ENCODE measurements at places on chromosomes 6 and 20.

DNA sequence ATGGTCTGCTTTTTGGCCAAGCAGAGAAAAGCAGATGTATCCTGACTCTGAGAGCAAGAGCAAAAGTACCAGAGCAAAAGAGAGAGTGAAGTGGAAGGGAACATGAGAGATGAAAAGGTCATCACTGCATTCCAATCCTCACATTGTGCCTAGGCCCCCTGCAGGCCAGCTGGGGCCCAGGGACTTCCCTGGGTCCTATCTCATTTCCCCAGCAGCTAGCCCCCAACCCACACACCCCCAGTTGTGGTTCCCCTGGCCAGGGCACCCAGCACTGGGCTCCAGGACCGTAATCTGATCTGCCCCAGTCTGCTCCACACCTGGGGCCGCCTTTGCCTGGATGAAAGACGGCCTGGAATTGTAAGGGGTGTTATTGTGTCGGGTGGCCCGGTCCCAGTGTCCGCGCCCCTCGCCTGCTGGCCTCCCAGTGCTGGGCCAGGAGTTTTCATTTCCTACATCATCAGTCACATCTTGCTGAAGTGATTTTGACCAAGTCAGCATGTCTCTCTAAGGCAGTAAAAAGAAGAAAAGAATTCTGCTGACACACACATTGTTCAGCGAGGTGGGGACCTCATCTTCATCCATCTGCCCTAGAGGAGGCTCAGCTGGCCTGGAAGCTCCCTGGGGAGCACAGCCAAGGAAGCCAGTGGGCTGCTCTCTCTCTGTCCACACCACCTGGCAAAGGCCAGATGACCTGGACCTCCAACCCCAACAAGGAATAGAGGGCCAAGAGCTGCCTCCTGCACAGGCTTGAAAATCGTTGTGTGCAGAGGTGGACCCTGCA is 4.0 kb upstream of the BMP7 start:
- DNase-seq, result no peak

GRCh38 chr6:168050881-168051586 is 28.0 kb downstream of the FRMD1 start:
- no peak for DNase-seq

- DNase-seq, result no peak
Observed at GRCh38 chr6:170030284-170030815, 260.5 kb downstream of the DLL1 start.

GRCh38 chr6:45921691-45922281 is 93.9 kb downstream of the CLIC5 start:
- DNase-seq, result no peak

DNA sequence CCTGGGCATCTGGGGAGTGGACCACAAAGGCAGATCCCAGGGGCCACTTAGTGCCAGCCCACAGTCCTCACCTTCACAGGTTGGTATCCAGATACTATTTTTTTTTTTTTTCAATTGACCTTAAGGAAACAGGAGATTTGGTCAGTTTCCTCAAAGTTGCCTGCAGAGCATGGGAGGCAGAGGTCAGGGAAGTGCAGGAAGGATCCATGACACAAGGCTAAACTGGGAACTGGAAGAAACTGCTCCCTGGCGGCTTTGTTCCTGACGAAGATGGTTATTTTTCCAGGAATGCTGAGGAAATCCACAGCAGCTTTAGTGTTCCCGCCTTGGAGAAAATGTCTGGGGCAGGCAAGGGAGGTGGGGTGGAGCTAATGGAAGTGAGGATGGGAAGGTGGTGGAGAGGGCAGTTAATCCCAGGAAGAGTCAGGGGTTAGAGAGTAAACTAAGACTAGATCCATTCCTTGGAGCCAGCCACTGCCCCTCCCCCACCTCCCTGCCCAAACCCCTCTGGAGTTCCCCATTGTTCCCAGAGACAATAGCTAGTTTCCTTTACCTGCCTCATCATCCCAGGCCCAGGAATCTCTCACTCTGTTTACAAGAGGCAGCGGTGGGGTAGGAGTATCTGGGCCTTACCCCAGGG is 14.3 kb upstream of the MYMX start:
- DNase-seq, result no peak

- DNase-seq, result no peak
Observed at GRCh38 chr20:717832-718231, 42.2 kb upstream of the SCRT2 start.

DNA sequence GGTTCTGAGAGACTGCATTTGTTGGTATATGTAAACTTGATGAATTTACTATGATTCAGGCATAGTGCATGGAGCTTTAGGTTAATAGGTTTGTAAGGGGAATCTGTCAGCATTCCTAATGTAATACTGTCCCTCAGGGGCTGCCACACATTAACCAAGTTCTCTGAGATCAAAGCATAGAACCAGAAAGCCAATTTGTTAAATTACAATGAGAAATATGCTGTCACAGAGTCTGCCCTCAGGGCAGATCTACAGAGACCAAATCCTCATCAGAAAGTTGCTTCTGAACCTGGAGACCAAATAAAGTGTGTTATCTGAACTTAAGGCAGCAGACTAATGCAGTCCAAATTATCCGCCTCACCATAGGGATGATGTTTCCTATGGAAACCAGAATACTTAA is 250.8 kb upstream of the HTR1E start:
- DNase-seq, result no peak

GRCh38 chr20:38680500-38681306 is 43.6 kb upstream of the SLC32A1 start:
- DNase-seq, result peak; percentile 7

DNA sequence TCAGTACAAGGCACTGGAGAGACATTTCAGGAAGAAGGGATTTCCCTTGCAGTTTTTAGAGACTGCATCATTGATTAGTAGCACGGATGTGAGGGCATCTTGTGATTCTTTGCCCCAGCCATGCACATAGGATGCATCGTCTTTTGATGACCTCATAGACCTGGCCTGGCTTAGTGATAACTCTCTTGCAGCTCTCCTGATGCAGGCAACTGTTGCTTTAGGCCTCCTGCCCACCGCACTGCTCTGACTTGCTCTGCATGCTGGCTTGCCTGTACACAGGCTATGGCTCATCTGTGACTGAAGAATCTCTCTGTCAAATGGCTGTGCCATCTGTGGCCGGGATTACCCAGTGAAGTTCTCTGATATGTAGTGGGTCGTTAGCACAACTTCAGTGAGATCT is 207.7 kb upstream of the PTCHD4 start:
- no peak for DNase-seq

- DNase-seq, result no peak
Observed at GRCh38 chr6:139257291-139257690, 34.5 kb downstream of the TXLNB start.

GRCh38 chr6:7185561-7185960 is 77.8 kb downstream of the RREB1 start:
- DNase-seq, result no peak

DNA sequence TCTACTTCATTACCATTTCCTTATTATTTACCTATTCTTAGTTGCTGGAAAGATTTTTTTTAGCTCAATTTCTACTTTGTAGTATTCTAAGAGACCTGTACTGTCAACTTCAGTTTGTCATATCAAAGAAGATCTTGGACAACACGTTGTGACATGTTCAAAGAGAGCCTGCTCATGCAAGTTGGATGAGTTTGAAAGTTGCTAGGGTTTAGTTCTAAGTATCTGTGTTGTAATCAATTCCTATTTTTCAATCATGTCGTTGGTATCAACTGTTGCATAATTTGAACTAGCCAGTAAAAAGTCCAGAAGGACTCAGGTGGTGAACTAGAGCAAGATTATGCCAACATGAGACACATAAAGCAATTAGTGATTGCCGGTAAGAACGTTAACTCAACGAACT is 30.2 kb downstream of the PKIB start:
- DNase-seq, result no peak

- DNase-seq, result peak; percentile 67
Observed at GRCh38 chr20:44990425-44990824, 24.1 kb downstream of the STK4 start.

- DNase-seq, result no peak
Observed at GRCh38 chr6:56649053-56649769, 6.5 kb upstream of the DST start.

GRCh38 chr6:26097268-26097875 is 10.1 kb downstream of the HFE start:
- peak; percentile 59 for DNase-seq

GRCh38 chr6:90397929-90398674 is 101.5 kb upstream of the BACH2 start:
- DNase-seq, result no peak

DNA sequence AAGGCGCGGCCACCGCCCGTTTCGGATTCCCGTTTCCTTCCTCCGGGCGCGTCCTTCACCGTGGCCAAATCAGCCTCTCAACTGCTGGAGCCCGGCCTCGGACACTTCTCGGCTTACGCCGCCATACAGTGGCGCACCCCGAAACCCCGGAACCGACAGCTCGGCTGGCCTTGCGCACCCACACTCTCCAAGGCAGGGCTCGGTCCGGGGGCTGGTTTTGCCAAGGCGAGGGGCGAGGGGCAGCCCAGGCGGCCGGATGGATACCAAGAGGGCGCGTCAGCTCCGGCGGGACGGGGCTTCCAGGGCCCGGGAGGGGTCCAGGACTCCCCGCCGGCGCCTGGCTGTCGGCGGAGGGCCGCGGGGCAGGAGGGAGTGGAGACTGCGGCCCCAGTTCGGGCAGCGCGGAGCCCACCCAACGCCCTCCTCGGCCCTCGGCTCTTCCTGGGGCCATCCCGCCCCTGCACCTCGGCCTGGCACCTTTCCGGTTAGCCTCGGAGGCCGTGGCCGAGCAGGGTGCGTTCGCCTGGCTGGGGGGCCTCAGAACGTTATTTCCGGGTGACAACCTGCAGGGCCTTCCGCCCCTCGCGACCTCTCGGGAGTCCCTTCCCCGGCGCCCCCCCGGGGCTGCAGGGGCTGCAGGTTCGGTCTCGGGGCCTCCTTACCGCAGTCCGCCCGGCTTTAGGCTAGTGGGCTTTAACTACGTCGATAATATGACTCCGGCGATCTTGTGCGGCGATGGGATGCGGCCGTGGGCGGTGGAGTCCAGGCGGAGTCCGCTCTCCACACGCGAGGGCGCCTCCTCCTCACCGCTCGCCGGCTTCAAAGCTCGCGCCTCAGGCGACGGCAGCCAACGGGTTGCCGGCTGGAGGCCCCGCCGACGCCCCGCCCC is 697 bp upstream of the CEP43 start:
- DNase-seq, result peak; percentile 2

- DNase-seq, result no peak
Observed at GRCh38 chr20:34922654-34923381, 32.8 kb downstream of the GSS start.

DNA sequence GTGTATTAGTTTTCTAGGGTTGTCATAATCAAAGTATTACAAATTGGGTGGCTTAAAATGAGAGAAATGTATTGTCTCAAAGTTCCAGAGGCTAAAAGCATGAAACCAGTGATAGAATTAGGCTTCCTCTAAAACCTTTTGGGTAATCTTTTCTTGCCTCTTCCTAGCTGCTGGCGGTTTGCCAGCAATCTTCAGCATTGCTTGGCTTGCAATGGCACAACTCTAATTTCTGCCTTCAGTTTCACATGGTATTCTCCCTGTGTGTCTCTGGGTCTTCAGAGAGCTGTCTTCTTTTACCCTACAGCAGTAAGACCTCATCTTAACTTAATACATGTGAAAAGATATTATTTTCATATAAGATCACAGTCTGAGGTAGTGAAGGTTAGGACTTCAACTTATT is 479.1 kb upstream of the GJE1 start:
- no peak for DNase-seq

GRCh38 chr6:113362301-113363047 is 494.7 kb upstream of the MARCKS start:
- DNase-seq, result peak; percentile 10
